D721Med (cell line): ENCODE measurements at places on chromosomes 2 and 18.

DNA sequence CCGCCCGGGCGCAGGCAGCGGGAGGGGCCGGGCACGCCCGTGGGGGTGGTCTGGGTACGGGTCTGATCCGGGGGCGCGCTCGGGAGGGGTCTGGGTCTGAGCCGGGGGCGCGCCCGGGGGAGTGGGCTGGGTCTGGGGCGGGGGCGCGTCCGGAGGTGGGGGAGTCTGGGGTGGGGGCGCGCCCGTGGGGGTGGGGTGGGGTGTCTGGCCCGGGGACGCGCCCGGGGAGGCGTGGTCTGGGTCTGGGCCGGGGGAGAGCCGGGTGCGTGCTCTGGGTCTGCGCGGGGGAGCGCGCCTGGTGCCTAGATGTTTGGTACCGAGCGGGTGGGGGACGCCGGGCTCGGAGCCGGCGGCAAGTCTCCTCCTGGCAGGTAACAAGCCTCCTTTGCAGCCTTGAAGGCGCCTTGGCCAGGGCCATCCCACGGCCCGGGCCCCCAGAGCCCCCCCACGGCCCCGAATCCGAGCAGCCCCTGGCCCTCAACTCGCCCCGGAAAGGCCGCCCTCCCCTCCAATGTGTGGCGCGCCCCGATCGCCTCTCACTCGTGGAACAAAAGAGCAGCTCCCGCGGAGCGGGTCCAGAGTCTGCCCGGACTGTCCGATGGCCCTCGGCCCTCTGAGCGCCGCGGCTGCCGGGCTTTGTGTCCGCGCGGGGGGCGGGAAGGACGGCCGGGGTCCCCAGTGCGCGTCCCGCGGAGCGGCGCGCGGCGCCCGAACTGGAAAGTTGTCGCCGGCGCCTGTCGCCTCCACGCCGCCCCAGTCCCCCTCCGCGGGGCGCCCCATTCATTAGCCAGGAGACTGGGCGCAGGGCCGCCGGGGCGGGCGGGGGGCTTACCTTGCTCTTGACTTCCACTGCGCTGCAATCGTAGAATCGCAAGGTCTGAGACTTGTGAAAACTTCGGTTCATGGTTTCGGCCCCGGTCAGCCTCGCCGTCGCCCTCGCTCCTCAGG lies 595 bp downstream of the PARD6G start:
- peak; percentile 97 for DNase-seq

GRCh38 chr2:170354388-170354787 lies 176.4 kb downstream of the MYO3B start:
- no peak for DNase-seq

DNA sequence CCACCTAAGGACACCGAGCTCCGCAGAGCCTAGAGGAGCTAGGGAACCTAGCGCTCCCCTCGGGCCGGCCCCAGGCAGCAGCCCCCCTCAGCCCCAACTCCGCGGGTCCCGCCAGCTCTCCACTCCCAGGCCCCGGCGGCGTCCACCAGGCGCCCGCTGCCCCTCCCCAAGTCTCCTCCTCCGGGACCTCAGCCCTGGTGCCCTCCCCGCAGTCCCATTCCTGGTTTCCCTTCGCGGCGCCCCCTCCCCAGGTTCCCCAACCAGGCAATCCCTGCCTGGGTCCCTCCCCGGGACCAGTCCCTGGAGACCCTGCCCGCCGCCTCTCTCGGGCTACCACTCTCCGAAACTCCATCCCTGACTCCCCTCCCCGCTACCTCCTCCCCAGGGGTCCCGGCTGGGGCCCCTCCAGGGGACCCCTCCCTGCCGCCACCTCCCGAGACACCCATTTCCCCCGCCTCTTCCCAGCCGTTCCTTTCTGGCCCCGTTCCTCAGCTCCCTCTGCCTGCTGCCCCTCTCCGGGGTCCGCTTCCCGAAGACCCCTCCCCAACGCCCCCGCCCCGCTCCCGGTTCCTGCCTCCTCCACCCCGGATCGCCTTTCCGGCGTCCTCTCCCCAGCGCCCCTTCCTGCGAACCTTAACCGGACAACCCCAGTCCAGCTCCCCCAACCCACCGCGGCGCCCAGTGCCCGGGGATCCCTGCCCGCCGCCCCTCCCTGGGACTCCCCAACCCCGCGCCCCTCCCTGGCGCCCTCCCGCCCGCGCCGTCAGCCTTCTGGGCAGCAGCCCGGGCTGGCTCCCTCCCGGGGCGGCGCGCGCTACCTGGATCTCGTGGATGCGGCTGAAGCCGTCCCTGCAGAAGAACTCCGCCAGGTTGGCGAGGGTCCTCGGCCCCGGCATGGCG lies 678 bp downstream of the CYP27C1 start:
- no peak for DNase-seq

DNA sequence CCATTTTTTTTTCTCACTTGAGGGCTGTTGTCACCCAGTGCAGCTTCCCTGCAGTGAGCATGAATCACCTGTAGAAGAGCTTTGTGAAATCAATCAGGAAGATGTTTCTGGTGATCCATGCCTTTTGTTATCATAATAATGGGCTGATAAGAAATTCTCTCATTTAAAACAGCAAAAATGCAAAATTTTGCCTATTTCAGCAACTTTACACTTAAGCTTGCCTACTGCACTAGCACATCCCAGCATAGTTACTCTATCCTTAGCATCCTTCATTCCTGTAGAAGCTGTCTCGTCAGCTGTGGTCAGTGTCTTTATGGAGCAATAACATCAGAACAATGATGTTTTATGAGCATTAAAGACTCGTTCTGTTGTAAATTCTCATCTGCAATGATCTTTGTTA lies 178.6 kb upstream of the ZNF804A start:
- no peak for DNase-seq

GRCh38 chr2:149662556-149662955 lies 75.0 kb upstream of the MMADHC start:
- no peak for DNase-seq

DNA sequence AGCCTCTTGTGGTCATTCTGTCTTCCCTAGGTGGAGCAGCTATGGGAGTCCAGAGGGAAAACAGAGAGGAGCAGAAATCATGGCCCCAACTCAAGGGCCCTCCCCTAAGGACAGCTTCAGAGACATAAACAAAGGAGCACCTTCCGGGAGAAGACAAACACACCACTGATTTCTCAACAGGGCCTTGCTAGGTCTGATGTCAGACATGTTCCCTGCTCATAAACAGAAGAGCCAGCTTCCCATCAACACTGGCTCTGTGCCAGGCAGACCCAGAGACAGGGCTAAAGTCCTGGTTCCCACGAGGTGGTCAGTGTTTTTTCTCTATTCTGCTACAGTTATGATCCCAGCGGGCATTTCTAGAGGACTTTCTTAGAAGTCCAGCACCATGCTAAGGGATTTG lies 19.3 kb downstream of the CXCR2 start:
- DNase-seq, result no peak

DNA sequence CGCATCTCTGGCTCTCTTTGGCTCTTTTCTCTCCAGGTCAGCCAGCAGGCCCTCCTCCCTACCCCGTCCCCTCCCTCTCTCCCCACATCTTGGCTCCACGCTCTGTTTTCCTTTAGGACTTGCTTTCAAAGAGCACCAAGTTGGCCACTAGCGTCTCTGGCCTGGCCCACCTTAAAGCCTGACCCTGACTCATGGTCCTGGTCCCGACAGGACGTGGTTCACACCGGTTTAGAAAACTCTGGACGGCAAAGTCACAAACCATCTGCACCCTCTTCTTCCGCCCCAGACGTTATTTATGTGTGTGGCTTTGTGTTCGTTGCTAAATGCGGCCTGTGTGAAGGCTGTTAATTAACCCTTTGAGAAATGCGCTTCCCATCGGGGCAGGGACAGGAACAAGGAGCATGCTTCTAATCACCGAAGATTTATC lies 169.0 kb upstream of the HAAO start:
- no peak for DNase-seq

- DNase-seq, result no peak
These were observed 232.2 kb downstream of the IKZF2 start for GRCh38 chr2:212919238-212919637.

DNA sequence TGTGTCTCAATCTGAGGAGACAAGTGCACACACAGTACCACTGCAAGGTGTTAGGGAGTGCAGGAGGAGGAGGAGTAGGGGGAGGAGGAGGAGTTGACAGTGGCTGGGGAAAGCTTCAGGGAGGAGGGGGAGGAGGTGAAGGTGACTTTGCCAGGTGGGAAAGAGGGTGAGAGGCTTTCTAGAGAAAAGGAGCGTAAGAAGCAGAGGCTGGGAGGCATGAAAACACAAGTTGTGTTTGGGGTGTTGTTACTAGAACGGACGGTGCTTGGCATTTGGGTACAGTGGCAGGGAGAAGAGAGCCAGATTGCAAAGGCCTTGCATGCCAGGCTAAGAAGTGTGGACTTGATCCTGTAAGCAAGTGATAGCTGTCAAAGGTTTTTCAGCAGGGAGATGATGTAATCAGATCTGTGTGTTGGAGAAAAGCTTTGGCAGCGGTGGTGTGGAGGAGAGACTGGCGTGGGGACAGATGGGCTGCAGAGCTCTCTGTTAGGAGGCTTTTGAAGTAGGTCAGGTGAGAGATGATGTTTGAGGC lies 16.2 kb downstream of the TANC1 start:
- DNase-seq, result no peak

DNA sequence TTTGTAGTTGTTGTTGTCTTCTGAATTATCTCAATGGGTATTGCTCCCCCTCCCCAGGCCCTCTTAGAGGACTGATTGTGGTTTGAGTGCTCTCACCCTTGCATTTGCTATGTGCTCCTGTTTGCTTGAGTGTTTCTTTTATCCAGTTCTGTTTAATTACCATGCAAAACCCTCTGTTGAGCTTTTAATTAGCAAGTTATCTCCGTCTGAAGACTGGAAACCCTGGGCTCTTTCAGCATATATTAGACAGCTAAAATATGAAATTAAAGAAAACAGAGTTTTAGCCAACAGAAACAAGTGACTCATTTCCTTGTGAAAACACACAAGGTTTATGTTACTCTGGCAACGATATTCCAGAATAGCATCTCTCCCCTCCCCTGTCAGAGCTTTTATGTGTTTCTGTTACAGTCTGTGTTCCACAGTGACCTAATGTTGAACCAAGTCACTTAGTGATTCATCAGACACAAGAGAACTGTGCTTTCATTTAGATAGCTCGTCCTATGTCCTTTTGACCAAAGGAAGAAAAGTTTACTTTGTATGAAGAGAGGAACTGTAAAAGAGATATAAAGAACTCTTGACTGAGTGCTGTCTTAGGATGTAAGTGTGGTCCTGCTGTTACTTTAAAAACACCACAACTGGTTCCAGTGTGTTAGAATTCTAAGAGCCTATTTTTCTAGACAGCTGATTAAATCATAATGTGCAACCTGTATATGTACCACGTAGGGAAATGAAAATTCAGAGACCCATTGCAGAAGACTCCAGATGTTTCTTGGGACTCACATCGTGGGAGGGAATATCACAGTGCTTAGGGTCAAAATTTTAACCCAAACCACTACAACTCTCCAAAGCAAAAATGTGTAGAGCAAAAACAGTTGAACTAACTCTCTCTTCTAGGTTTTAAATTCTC lies 172.8 kb upstream of the RBMS1 start:
- DNase-seq, result no peak

GRCh38 chr2:202094426-202094986 lies 21.5 kb downstream of the KIAA2012 start:
- no peak for DNase-seq

DNA sequence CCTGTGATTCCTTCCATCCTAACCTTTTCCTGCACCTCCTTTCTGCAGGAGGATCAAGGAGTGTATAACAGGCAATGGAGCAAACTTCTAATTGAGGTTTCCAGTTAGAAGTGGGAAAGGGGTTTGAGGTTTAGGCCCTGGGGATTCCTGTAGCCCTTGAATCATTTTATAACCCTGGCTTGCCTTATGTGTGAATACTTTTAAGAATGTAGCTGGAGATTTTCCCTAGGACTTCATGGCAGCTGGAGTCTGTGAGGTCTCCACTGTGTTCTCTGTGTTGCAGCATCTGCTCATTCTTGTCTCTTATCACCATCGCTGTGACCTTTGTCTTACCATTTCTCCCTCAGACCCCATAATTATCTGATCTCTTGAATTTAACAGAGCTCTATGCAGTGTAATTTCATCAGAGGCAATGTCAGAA lies 370.2 kb upstream of the SLC14A2 start:
- no peak for DNase-seq

- no peak for DNase-seq
These were observed 31.8 kb upstream of the IL1R1 start for GRCh38 chr2:102110596-102111334.

DNA sequence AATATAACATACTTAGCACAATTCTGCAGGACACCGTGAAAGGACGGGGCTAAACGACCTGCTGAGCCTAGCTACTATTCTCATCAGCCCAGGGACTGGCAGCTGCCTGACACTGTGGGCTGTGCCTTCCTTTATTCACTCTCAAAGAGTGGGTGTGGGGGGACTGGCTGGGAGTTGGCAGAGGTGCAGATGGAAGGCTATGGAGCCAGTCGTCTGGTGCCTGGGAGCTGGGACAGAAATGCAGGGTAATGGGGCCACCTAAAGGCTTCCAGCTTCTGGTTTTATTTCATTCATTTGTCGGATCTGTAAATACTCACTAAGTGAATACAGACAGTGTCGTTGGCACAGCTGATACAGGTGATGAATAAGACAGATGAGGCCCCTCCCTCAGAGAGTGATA lies 56.0 kb upstream of the NFU1 start:
- no peak for DNase-seq

DNA sequence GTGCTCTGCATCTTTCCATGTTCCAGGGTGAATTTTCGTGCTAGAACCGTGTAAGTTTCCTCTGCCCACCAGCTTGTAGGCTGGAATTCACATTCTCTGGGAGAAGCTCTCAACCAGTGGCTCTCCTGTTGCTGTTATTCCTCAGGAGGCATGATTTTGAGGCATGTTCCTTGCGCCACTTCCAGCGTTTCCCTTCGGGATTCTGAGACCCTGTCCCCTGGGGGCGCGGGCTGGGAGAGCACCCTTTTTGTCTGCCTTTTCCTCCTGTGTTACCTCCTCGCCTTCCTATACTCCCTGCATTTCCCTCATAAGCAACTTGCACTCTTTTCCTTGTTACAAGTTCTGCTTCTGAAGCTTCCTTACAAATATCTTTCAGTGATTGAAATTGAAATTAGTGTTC lies 156.4 kb downstream of the PTPRM start:
- DNase-seq, result no peak

DNA sequence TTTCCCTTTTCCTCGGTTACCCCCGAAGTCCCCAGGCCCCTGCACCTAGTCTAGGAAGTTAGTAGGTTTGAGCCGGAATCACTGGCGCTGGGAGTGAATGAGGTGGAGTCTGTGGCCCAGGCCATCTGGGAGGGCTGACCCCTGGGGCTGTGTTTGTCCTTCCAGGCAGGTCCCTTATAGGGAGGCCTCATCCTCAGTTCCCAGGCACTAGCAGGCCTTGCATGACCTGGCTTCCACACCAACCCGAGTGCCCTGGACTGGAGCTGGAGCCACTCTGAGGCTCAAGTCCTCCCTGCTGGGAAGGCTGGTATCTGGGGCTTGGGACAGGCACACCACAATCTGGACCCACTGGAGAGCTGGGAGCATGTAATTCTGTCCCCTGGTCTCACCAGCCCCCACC lies 111.0 kb downstream of the DYSF start:
- no peak for DNase-seq
